ENCODE measurements at places on chromosomes 13 and 19.

- no peak for DNase-seq
Measured at GRCh38 chr19:10517760-10518443, 655 bp upstream of the S1PR5 start.

DNA sequence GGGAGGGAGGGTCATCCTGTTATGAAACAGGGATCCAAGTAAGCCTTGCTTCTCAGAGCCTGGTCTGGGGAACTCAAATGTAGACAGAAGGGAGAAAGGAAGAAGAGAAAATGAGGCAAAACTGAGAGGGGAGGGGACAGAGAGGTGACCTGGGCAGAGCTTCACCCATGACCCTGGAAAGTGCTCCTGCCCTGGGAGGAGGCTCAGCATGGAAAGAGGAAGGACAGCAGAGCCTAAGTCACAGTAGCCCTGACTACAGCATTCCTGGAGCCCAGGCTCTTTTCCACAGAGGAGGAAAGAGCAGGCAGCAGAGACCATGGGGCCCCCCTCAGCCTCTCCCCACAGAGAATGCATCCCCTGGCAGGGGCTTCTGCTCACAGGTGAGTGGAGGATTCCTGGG, at the start of gene CEACAM3:
CEACAM3 (plus strand) TSS at position 226 of the 400 bp plus-strand sequence; CDS start at position 317, 91 bp downstream.
- DNase-seq: no peak

DNA sequence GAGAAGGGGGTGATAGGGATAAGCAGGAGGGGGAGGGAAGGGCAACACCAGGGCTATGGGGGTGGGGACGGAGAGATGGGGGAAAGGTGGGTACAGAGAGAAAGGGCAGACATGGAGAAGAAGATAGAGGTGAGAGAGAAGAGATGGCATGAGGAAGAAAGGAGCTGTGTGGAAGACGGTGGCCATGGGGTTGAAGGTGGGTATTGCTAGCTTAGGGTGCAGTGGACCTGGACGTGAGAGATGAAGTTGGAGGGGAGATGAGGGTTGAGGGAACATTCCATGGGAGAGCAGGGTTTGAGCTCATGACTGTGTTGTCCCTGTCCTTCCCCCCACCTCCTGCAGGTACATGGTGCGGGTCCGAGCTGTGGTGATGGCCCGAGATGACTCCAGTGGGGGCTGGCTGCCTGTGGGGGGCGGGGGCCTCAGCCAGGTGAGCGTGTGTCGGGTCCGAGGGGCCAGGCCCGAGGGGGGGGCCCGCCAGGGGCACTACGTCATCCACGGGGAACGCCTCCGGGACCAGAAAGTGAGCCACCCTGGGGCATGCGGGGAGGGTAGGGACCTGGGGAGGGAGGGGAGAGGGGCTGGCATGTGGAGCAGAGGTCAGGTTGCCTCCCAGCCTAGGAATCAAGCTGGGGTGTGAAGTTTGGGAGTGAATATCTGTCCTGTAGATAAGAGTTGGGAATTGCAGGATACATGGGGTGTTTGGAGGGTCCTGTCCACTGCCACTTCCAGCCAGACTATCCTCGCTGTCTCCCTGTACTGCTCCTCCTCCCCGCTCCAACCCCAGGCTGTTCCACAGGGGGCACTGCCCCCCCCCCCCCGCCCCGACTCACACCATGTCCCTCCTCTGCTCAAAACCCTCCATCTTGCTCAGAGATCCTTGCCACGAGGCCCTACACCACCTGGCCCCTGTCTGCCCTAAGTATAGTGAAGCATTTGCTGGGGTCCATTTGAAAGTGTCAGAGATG, 1.7 kb downstream of the SPRED3 start:
- DNase-seq: no peak

GRCh38 chr13:33017323-33017929, 1.2 kb downstream of the KL start:
- no peak for DNase-seq

DNA sequence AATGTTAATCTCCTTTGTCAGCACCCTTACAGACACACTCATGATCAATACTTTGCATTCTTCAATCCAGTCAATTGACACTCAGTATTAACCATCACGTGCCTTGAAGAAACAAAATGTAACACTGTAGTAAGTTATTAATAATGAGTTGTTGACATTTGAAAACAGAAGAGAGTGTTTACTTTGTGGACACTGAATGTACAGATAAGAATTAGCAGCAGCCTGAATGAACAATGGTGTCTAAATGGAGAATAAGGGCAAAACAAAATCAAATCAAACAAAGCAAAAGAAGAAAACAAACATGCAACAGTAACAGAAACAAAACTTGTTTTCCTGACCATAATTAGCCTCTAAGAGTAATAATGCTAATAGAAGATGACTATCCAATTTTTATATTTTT, 1191.1 kb upstream of the MIR17HG start:
- DNase-seq: no peak
